Right cardiac atrium (tissue), 5 donors: ENCODE measurements at places on chromosomes 3 and 15.
A peak's percentile ranks its signal among the peaks of the same experiment; 100 is the strongest.

DNA sequence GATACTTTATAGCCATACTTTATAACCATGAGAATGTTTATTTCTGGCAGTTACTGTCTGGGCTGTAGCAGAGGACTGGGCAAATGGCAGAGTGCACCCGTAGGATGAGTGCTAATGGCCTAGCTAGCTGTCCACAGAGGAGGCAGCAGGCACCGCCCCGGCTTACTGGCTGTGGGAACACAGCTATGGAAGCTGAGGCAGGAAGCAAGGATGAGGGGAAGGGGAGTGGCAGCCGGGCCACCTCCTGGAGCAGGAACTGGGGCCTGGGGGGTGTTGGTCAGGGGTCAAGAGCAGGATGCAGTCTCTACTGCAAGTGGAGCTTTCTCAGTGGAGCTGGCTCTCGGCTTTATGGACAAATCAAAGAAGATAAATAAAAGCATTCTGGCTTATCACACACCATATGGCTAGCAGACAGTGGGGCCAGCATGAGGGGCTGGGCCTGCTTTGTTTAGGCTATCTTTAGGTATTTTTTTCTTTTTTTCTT lies 316.8 kb upstream of the CTDSPL start:
- peak; percentile 52 for DNase-seq

DNA sequence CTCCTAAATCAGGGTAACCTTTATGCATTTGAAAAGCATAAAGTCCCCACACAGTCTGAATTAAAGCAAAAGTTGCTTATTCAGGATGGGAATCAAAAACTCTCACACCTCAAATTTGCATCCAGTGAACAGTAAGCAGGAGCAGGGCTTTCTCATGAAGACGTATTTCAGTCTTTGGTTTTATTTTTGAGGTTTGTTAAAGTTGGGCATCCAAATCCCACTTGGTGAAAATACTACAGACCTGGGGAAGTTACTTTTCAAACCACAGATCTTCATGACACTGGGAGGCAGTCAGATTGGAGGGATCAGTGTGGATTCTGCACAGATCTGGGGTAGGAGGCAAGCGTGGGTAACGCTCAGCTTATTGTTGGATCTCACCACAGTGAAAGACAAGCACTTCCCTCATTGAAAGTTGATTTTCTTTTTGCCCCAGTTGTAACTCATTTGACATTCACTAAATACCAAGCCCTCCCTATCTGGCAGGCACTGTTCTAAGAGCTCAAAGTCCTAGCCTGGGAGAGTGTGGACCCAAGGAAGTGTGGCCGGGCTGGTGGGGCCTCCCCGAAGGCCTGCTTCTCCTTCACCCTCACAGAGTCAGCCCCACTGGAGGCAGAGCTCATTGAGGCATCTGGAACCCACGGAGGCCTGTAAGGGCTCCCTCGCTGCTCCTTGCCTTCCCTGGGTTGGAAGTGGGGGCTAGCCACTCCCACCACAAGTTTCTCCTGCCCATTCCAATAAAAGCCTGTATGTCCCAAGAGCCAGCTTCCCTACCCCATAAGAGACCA lies 783 bp upstream of the ISG20 start:
- peak; percentile 71 for DNase-seq

GRCh38 chr3:106589311-106589942 lies 720.6 kb upstream of the CBLB start:
- DNase-seq, result no peak

- no peak for DNase-seq
Measured at GRCh38 chr3:190325923-190326322, 3.7 kb upstream of the CLDN1 start.

DNA sequence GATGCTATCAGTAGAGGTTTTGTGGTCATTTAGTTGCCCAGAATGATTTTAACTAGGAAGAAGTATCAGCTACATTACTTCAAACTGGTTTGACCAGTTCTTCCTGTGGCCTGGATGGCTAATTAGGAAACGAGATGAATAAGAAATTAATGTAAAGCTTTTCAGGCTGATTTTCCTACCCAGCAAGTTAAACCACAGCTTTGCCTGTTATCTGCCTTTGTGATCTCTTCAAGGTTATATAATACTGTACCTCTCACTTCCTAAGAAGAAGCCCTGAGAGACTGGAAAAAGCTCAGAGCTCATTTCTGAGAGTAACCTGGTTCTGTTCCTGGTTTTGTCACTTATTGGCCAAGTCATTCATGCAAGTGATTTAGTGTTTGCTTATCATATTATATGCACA lies 782.2 kb upstream of the GOLIM4 start:
- DNase-seq, result no peak

DNA sequence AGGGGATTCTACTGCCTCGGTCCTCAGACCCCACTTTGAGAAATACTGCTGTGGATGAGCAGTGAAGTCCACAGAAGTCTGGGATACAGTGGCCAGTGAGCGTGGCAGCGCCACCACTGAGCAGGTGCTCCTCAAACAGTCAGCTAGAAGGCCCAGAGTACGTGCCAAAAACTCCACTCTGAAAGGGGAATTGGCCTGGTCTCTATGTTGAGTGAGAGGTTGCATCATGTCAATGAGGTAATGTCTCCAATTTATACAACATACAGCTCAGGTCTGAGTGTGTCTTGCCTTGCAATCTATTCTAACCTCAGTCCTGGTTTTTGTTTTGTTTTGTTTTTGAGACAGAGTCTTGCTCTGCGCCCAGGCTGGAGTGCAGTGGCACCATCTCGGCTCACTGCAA lies 53.3 kb upstream of the ETV5 start:
- DNase-seq, result no peak

- no peak for DNase-seq
Measured at GRCh38 chr15:70451821-70452653, 311.3 kb downstream of the UACA start.

GRCh38 chr3:140563206-140563760 lies 114.6 kb upstream of the TRIM42 start:
- DNase-seq, result no peak

DNA sequence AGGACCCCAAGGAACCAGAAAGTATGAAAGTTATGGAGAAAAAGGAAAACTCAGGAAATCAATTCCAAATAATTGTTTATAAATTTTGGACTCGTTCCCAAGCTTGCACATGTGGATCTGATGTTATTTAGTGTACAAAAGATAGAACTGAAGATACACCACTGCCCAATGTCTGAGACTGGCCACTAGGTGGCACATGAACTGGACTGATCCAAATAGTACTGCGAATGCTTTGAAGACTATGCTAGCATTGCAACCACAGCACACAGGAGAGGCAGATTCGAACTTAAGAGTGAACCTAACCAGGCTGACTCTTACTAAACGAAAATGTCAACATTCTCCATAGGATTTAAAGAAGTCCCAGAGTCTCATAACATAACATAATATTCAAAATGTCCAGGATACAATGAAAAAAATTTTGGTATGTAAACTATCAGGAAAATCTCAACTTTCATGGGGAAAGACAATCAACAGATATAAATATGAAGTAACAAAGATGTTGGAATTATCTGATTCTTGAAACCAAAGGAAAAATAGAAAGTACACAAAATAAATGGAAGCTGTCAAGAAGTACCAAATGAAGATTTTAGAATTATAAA lies 596.7 kb downstream of the FGF12 start:
- peak; percentile 32 for DNase-seq

DNA sequence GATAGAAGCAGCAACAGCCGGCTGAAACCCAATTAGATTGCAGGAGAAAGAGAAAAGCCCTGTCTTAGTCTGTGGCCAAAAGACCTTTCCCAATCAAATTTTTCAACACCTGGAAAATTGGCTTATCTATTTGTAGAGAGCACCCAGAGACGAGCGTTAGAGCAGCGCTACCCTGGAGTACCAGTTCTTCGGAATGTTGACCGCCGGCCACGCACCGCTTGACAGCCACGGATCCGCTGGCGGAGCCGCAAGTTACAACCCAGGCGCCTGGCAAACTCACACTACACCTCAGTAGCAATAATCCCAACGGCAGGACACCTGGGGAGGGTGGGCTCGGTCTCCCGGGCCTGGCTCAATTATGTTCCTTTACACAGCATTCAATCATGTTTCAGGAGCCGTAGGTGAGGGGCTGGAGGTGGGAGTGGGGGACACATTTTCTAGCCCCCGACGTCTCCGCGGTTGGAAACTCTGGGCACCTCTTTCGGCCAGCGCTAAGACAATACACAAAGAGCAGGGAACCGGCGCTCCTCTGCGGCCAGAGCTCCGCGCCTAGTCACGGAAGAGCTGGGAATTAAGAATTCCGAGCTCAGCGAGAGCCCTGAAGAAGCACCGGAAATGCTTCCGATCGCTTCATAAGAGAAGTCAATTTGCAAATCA lies 1.2 kb downstream of the MB21D2 start:
- DNase-seq, result peak; percentile 32

GRCh38 chr3:116111765-116112164 lies 333.5 kb downstream of the LSAMP start:
- DNase-seq, result no peak

- no peak for DNase-seq
Measured at GRCh38 chr15:34927726-34928125, 41.8 kb downstream of the AQR start.

DNA sequence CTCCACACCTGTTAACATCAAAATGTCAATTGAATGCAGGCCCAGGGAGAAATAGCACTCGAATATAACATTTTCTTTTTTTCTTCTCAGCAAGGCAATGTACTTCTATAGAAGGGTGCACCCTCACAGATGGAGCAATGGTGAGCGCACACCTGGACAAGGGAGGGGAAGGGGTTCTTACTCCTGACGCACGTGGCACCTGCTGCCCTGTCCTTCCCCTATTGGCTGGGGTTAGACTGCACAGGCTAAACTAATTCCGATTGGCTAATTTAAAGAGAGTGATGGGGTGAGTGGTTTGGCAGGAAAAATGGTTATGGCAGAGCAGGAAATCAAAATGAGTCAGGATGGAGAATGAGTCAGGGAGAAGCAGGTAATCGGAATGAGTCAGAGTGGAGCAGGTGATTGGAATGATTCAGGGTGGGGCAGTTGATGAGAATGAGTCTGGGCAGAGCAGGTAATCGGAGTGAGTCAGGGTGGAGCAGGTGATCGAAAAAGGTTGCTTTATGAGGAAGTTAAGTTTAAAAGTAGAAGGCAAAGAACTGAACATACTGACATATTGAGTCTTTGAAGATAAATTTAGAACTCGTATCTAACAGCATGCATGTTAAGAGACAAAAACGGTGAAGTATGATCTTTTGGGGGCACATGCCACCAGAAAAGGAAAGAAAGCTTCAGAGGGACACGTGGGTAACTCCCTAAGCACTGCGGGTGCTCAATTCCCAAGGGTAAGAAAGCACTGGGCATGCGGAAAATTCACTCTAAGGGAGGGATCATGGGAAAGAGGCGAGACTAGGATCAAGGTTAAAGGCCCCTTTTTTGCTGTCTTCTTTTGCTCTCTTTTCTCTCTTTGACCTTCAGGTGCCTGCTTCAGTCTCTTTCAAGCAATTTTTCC lies 72.9 kb upstream of the GALNT15 start:
- DNase-seq, result no peak

- DNase-seq, result no peak
Measured at GRCh38 chr3:192545333-192545732, 182.0 kb downstream of the FGF12 start.

DNA sequence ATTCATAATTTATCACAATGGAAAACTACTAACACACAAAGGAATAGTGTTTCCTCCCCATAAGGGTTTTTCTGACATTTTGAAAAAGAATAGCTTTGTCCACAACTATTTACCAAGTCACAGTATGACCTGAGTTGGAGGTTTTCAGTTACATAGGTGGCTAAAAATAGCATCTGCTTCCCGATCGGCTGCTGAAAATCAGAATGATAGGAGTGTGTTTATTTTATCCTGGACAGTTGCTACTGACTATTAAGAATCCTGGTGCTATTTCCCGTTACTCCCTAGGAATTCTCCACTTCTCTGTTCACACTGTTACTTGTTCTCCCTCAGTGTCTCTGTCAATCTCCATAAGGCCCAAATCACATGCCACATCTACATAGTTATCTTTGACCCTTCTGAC lies 353.9 kb upstream of the RARB start:
- no peak for DNase-seq

DNA sequence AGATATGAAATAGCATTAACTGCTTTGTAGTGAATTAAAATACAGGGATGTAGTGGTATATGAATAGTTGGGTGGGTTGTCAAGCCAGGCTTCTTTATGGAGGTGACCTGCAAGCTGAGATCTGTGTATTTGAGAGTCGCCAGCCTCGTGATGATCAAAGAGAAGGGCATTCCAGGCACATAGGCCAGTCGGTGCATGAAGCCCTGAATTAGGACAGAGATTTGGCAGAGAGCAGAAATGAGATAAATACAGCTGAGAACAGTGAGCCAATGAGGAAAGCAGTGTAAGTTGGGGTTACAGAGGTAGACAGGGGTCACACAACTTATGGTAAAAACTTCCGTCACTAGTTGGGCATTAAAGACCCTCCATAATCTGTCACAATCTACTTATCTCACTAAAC lies 641.9 kb downstream of the OTOL1 start:
- DNase-seq, result no peak

DNA sequence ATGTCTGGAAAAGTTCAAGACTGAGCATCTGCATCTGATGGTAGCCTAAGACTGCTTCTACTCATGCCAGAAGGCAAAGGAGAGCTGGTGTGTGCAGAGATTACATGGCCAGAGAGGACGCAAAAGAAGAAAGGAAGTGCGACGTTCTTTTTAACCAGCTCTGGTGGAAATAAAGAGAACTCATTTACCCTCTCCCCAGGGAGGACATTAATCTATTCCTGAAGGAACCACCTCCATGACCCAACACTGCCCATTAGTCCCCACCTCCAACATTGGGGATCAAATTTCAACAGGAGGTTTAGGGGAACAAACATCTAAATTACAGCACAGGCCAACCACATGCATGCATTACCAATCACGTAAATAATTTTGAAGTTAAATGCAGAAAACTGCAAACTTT lies 1.5 kb upstream of the NCK1 start:
- no peak for DNase-seq

GRCh38 chr15:63473007-63473748 lies 31.2 kb upstream of the USP3 start:
- DNase-seq, result no peak

DNA sequence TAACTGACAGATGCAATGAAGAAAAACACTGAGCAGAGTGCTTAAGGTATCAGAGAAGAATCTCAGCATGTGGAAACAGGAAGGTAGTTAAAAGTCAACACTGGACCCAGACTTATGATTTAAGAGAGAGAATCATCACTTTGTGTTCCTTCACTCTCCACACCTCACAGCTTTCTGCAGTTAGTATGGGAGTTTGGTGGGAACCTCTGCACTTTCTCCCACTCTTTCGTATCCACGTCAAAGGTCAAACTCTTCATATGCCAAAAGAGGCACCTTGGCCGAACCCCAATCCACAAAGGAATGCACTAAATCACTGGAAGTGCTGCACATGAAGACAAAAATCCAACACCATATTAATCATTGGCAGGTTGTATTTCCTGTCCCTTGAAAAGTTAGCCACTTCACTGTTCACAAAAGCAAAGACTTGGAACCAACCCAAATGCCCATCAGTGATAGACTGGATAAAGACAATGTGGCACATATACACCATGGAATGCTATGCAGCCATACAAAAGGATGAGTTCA lies 361.2 kb downstream of the MAGI1 start:
- DNase-seq, result no peak

- no peak for DNase-seq
Measured at GRCh38 chr15:36617529-36618196, 38.2 kb downstream of the CDIN1 start.
